Caki2 (cell line): ENCODE measurements at places on chromosomes 6 and 20.
A peak's percentile ranks its signal among the peaks of the same experiment; 100 is the strongest.

DNA sequence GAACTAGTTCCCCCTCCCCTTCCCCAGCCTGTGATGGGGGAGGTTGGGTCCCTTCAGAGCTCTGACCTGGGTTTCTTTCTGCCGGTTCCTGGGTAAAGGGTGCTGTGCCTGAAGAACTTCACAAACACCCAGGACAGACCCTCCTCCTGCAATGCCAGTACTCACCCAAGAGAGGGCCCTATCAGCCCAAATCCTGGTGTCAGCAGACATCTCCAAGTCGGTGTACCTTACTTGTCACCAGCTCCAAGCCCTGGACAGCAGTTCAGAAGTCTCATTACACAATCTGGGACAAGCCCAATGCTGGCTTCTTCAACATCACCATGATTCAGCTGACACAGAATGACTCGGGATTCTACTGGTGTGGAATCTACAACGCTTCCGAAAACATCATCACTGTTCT lies 467 bp downstream of the TREML4 start:
- peak; percentile 28 for DNase-seq

GRCh38 chr6:166400181-166400580 lies 17.4 kb upstream of the MPC1 start:
- peak; percentile 23 for DNase-seq

- DNase-seq, result no peak
Observed at GRCh38 chr6:137489046-137490005, 4.9 kb downstream of the OLIG3 start.

- DNase-seq, result peak; percentile 53
Observed at GRCh38 chr20:46308258-46309157, at the start of gene CDH22. CDH22 (minus strand) TSS chr20:46308498; CDS start chr20:46251294, 57,204 bp downstream.

DNA sequence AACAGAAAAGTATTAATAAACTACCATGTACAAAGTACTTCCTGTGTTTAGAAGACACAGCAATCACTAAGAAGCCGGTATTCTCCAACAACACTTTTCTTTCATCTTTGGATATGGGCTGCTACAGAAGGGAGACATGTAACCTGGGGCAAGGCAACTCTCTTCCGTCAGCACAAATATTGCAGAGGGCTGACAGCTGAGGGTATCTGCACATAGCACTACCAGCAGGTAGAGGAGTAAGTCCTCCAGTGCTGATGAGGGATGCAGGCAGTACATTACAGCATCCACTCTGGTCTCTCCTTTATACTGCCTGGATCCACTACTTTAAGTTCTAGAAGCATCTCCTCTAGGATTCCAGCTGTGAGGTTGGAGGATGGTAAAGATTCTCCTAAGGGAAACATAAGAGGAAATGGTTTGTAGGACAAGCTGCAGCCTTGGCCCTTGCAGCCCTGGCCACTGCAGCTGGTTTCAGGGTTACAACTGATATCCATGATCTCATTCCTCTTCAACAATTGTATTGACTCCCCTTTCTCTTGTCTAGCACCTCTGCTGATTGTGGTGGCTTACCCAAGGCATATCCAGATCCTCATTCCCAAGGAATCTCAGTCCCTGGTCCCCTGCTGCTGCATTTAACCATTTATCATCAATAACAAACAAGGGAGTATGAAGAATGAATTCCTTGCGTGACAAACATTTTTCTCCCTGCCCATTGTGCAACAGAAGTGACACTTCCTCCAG lies 110.7 kb upstream of the ADGRF1 start:
- peak; percentile 27 for DNase-seq
